ENCODE measurements at places on chromosomes 6 and 20. TPM values are rescaled to one million over a fixed set of nuclear protein-coding genes. Genes with fewer than 3 reads are reported as not detected.

DNA sequence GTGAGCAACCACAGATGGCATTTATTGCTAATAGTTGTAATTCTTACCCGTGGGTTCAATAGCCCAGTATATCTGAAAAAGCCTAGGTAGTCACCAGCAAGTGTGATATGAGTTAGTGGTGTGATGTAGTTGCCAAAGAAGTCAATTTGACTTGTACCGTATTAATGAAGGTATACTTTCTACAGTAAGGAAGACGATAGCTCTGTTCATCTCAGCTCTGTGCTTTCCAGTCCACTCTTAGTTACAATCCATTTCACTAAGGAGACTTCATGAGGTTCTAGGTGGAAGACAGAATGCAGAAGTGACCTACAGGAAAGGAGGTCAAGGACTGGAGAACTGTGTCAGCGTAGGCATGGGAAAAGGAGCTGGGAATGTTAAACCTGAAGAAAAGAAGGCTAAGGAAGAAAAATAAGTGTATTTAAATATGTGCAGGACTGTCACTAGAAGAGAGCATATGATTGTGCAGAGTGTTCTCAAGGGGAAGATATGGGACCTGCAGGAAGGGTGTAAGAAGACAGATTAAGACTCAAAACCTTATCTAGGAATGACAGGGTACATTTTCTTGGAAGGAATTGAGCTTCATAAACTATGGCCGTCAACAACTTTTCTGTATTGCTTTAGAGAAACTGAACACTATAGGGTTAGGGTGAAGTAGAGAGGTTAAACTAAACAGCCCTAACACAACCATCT lies 116.9 kb upstream of the SCGN start:
- H3K27me3 ChIP-seq: no peaks in the 10 kb centered on the region
- H3K4me3 ChIP-seq: no peak overlapping the region
- DNase-seq: no peak
- no peaks in the 10 kb centered on the region for H3K4me1 ChIP-seq
- H3K27ac ChIP-seq: no peak overlapping the region

- H3K4me3 ChIP-seq: no peak overlapping the region
- no peaks in the 10 kb centered on the region for H3K27me3 ChIP-seq
- H3K4me1 ChIP-seq: peaks cover 4% of the 10 kb centered on the region
- no peak for DNase-seq
Observed at GRCh38 chr6:122730775-122731386, 48.6 kb upstream of the FABP7 start.

- no peak overlapping the region for H3K4me3 ChIP-seq
- no peaks in the 10 kb centered on the region for H3K27me3 ChIP-seq
- no peak for DNase-seq
- peaks cover 16% of the 10 kb centered on the region for H3K36me3 ChIP-seq
Observed at GRCh38 chr6:56524891-56525703, 117.6 kb downstream of the DST start.

GRCh38 chr6:138864343-138864890 lies 68.5 kb downstream of the ECT2L start:
- H3K27ac ChIP-seq: no peak overlapping the region
- H3K4me3 ChIP-seq: no peak overlapping the region
- H3K4me1 ChIP-seq: no peaks in the 10 kb centered on the region
- H3K36me3 ChIP-seq: no peaks in the 10 kb centered on the region

DNA sequence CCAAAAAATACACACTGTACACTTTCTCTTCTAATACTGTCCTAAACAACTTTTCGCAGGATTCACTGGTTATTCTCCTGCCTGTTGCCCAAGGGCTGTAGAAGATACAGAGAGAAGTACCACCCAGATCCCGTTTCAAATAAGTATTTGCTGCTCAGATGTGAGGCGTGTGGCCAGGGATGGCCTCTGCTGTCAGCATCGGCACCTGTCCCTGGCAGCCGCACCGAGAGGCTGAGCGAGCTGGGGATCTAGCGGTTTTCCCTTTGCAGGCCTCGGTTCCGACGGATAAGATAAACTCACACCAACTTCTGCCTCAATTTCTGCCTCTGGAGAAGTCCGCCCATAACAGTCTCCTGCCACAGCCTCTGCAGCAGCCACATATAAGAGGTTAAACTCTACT lies 685.2 kb upstream of the AGPAT4 start:
- H3K27me3 ChIP-seq: no peaks in the 10 kb centered on the region
- peaks cover 8% of the 10 kb centered on the region for H3K4me1 ChIP-seq
- H3K36me3 ChIP-seq: no peaks in the 10 kb centered on the region
- DNase-seq: no peak
- no peak overlapping the region for H3K27ac ChIP-seq
- H3K4me3 ChIP-seq: no peak overlapping the region

- H3K4me3 ChIP-seq: no peak overlapping the region
- DNase-seq: no peak
- no peaks in the 10 kb centered on the region for H3K27me3 ChIP-seq
- H3K4me1 ChIP-seq: no peaks in the 10 kb centered on the region
Observed at GRCh38 chr6:71900642-71901041, 14.3 kb downstream of the RIMS1 start.

- H3K4me1 ChIP-seq: no peaks in the 10 kb centered on the region
- H3K36me3 ChIP-seq: no peaks in the 10 kb centered on the region
- no peak overlapping the region for H3K27ac ChIP-seq
- no peak overlapping the region for H3K4me3 ChIP-seq
- no peaks in the 10 kb centered on the region for H3K27me3 ChIP-seq
- no peak for DNase-seq
Observed at GRCh38 chr20:22366631-22367030, 217.7 kb downstream of the FOXA2 start.

- no peak overlapping the region for H3K4me3 ChIP-seq
- DNase-seq: no peak
- H3K36me3 ChIP-seq: peaks cover 5% of the 10 kb centered on the region
- H3K4me1 ChIP-seq: no peaks in the 10 kb centered on the region
Observed at GRCh38 chr20:7742479-7742878, 197.8 kb downstream of the HAO1 start.

DNA sequence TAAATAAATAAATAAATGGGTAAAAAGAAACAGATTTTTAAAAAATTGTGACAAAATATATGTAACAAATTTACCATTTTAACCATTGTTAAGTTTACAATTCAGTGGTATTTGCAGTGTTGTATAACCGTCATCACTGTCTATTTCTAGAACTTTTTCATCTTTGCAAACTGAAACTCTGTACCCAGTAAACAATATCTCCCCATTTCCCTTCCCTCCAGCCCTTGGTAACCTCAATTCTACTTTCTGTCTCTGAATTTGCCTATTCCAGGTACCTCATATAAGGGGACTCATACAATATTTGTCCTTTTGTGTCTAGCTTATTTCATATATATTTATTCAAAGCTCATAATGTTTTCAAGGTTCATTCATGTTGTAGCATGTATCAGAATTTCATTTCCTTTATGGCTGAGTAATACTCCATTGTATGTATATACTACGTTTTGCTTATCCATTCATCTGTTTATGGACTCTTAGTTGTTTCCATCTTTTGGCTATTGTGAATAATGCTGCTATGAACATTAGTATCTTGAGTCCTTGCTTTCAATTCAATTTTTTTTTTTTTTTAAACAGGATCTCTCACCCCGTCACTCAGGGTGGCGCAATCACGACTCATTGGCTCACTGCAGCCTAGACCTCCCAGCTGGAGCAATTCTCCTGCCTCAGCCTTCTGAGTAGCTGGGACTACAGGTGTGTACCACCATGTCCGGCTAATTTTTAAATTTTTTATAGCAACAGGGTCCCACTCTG lies 8.9 kb downstream of the MANBAL start:
- no peaks in the 10 kb centered on the region for H3K27me3 ChIP-seq
- H3K27ac ChIP-seq: no peak overlapping the region
- H3K4me3 ChIP-seq: no peak overlapping the region
- H3K4me1 ChIP-seq: no peaks in the 10 kb centered on the region

GRCh38 chr6:151630991-151631655 lies 137.3 kb downstream of the CCDC170 start:
- no peak overlapping the region for H3K27ac ChIP-seq
- peaks cover 3% of the 10 kb centered on the region for H3K4me1 ChIP-seq
- no peak for DNase-seq
- no peaks in the 10 kb centered on the region for H3K36me3 ChIP-seq

DNA sequence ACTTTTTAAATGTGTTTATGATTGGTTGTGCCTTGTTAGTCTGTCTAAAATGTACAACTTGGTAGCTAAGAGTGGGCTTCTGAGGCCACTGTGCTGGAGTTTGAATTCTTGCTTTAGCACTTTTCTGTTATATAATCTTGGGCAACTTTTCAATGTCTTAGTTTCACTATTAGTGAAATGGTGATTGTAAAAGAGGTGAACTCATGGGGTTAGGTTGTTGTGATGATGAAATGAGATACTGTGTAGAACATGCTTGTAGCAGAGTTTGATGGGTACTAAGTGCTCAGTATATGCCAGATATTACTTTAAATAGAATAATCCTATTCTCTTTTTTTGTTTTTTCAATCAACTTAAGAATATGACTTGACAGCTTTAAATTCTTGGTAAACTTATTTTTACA lies 624.7 kb downstream of the CD109 start:
- no peak overlapping the region for H3K4me3 ChIP-seq
- H3K36me3 ChIP-seq: no peaks in the 10 kb centered on the region
- H3K27ac ChIP-seq: no peak overlapping the region
- H3K27me3 ChIP-seq: no peaks in the 10 kb centered on the region
- H3K4me1 ChIP-seq: no peaks in the 10 kb centered on the region

- no peak overlapping the region for H3K4me3 ChIP-seq
- H3K4me1 ChIP-seq: no peaks in the 10 kb centered on the region
- H3K27ac ChIP-seq: no peak overlapping the region
- DNase-seq: no peak
Observed at GRCh38 chr6:13373488-13373886, 45.1 kb upstream of the TBC1D7 start.

- H3K36me3 ChIP-seq: no peaks in the 10 kb centered on the region
- H3K27me3 ChIP-seq: no peaks in the 10 kb centered on the region
- peaks cover 10% of the 10 kb centered on the region for H3K4me1 ChIP-seq
- peak; percentile 68 for DNase-seq
Observed at GRCh38 chr20:17558154-17558940, 11.5 kb upstream of the DSTN start.

- no peaks in the 10 kb centered on the region for H3K36me3 ChIP-seq
- no peak for DNase-seq
- no peak overlapping the region for H3K27ac ChIP-seq
- no peaks in the 10 kb centered on the region for H3K27me3 ChIP-seq
- H3K4me3 ChIP-seq: no peak overlapping the region
Observed at GRCh38 chr20:6668546-6668945, 98.9 kb upstream of the BMP2 start.

- peak; percentile 89 for DNase-seq
- H3K4me1 ChIP-seq: peaks cover 16% of the 10 kb centered on the region
- H3K27ac ChIP-seq: no peak overlapping the region
- no peaks in the 10 kb centered on the region for H3K27me3 ChIP-seq
- peak overlapping the region; percentile 88 for H3K4me3 ChIP-seq
Observed at GRCh38 chr6:30686908-30687658, 638 bp upstream of the PPP1R18 start.

DNA sequence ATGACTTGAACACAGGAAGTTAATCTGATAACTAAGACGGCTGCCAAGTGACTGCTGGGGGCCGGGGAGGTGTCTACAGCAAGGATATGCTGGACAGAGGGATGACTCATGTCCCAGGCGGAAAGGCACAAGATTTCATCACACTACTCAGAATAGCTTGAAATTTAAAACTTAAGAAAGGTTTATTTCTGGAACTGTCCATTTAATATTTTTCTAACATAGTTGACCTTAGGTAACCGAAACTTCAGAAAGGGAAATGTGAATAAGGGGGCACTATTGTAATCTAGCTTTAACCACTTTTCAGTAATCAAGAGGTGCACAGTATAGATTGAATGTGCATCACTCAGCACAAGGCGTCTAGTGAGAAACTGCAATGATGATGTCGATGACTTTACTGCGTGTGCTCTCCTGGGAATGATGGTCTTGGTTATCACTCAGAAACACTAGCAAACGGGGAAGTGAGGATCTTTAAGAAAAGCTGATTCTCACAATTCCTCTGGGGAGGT lies 171.5 kb downstream of the QKI start:
- no peak overlapping the region for H3K27ac ChIP-seq
- no peak for DNase-seq
- H3K4me1 ChIP-seq: no peaks in the 10 kb centered on the region
- no peak overlapping the region for H3K4me3 ChIP-seq
- H3K36me3 ChIP-seq: peaks cover 3% of the 10 kb centered on the region

DNA sequence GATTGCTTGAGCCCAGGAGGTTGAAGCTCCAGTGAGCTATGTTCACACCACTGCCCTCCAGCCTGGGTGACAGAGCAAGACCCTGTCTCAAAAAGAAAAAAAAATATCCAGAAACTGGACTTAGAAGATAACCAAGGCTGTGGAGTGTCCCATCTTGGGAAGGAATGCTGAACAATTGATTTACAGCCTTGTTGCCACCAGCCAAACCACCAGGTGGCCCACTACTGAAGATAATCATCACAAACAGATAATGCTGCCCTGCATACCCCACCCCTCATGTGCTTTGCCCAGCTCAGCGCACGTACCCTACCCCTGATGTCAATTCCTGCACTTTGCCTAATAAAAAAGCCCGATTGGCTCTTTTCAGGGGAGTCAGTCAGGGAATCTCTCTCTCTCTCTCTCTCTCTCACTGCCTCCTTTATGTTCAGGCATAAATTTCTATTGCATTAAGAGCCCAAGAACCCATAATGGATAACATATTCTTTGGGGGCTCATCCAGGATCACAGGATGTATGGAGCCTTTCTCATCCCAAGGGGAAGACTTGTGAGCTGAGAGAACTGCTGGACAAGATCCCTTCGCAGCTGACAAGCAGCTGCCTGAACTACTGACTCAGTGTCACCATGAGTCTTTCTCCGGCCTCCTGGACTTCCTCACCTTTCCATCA lies 166.4 kb downstream of the CD24 start:
- DNase-seq: no peak
- no peak overlapping the region for H3K4me3 ChIP-seq
- H3K27ac ChIP-seq: no peak overlapping the region
- H3K27me3 ChIP-seq: no peaks in the 10 kb centered on the region
- peaks cover 7% of the 10 kb centered on the region for H3K4me1 ChIP-seq

DNA sequence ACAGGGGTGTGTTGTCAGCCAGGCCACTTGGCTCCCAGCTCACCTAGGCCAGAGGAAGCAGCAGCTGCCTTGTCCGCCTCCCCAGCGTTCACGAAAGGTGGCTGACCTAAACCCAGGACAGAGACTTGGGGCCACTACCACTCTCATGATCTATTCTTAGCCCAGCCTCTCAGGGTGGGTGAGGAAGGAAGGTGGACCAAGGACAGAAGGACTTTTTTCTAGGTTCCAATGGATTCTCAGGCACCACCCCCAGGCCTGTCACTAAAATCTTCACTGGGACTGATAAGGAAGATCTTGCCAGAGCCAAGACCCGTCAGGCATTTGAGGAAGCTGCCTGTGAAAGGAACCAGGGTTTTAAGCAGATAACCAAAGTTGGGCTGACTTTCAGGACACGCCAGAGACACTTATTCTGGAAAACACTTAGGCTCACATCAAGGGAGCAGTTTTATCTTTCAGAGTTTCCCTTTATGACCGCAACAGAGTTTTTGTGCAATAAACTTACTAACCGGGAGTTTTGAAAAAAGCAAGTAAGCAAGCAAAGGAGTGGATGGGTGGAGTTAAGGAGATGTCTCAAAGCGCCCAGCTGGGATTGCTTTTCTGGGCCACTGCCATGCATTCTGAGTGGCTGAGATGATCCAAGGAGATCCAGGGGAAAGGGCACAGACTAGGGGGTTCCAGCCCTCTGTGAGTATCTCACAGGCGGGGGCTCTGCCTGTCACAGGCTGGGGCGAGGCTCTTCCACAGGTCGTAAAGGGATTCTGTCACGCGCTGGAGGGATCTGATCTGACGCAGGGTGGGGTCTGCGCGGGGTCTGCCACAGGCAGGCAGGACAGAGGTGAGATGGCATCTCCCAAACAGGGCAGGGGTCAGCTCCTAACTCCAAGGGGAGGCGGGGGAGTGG lies 989 bp downstream of the FITM2 start:
- H3K4me3 ChIP-seq: peak overlapping the region; percentile 79
- H3K27me3 ChIP-seq: no peaks in the 10 kb centered on the region

Gene FLOT1
- total RNA-seq: 111 TPM

Gene SPEF1
- 0.22 TPM for total RNA-seq

Gene RBM12
- 260 TPM for total RNA-seq

Gene OTOR
- total RNA-seq: not detected
